ENCODE measurements at places on chromosomes 12 and 14.

DNA sequence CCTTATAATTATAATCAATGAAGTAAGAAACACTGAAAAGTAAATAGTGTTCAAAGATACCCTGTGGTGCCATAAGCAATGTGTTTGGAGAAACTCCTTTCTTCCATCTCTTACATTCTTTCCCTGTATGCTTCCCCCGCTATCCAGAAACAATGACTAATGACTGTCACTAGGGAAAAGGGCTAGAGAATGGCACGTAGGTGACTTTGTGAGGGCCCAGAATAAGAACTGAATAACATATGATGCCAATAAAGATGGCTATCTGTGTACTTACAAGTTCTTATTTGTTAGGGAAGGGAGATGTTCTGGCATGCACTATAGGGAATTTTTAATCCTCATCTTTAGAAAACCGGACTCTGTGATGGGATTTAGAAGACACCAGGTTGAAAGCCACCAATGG, 4.7 kb upstream of the KRT7 start:
- ATAC-seq = no peak

DNA sequence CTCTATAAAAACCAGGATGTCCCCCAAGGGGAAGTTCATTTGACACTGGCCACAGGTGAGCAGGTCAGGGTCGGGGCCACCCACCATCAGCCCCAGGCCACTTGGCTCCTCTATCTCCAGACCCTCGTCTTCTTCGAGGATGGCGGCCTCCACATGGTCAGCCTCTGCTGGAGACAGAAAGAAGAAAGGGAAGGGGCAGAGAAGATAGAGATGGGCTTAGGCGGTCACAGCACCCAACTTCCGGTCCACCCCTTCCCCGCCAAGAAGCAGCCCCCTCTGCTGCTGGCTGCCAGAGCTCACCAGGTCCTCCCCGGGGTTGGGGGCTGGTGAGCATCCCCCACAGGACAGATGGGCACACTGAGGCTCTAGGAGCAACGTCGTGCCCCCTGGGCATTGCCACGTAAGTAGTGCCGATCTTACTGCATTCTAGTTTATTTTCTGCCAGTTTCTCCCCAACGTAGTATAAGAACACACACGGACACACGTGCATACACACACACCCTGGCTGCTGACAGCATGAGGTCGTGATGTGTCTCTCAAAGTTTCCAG, 14.2 kb downstream of the BCL11B start:
- no peak for ATAC-seq

DNA sequence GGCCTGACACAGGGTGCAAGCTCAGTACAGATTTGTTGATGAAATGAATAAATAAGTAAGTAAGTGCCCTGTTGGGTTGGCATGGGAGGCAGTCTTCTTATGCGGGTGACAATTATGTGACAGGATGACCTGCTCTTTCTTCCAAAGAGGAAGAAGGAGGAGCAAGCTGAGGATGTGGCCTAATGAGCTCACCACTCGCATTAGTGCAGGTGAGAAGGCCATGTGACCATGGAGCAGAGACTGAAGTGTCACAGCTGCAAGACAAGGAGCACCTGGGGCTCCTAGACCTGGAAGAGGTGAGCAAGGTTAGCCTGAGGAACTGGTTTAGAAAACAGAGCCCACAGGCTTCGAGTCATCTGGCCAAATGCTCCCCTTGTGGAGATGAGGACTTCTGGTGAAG, 34.9 kb downstream of the LRTM2 start:
- ATAC-seq = no peak

DNA sequence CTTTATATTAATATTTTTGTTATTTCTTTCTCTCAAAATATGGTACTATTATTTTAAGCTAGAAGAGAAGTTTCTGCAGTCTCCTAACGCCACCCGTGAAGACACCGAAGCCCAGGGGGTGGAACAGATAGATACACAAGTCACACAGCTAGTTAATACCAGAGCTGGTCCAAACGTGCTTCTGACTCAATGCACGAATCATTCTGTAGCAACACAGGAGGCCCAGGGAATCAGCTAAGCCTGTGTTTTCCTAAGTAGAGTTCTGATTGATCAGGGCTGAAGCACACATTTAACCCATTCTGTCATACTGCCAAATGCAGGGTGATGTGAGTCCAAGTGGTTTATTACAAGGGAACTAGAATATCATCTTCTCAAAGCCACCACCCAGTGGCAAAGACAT, 116.9 kb upstream of the PWP1 start:
- ATAC-seq = no peak

- ATAC-seq = no peak
Observed at GRCh38 chr14:93084866-93085857, 30.6 kb downstream of the ITPK1 start.

GRCh38 chr14:99681832-99682148, 2.3 kb upstream of the CYP46A1 start:
- no peak for ATAC-seq

GRCh38 chr12:88235183-88235833, 93.2 kb downstream of the TMTC3 start:
- no peak for ATAC-seq

All from motor neuron (in vitro differentiated cells).